OCI-LY7 (cell line): ENCODE measurements at places on chromosomes 1 and 21.

DNA sequence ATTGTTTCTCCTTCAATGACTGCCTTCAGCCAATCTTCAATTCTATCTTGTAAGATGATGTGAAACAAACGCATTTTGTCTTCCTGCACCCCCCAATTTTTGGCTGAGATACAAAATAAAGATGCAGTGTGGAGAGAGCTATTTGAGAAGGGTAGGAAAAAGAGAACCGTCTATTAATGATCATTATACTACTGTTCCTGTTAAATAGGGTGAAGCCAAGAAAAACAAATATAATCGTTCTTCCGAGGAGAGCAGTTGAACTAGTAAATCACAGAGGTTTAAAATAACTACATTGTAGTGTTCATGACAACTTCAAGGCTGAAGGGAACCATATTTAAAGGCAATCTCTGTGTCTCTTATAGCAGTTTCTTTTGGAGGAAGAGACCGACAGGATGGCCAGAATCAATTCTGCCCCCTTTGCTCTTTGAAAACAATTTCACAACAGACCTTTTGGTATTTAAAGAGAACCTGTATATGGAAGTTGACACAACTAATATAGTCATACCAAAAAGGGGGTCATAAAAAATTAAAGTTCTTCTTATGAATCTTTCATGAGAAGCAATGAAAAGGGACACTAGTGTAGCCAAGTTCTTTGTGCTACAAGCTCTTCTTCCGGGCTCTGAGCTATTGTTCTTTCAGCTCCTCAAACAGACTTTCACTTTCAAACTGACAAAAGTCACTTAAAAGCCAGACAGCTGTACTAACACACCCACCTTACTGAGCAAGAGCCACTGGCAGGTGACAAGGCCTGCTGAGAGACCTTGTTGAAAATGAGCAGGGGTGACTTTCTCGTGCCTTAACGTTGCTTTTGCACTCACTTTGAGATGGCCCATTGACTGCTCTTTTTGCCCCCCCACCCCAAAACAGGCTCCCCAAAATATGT is 30.9 kb downstream of the PROX1 start:
- DNase-seq: peak; percentile 1

- peak; percentile 51 for DNase-seq
These were observed 6.0 kb downstream of the CADM3 start for GRCh38 chr1:159177272-159177907.

DNA sequence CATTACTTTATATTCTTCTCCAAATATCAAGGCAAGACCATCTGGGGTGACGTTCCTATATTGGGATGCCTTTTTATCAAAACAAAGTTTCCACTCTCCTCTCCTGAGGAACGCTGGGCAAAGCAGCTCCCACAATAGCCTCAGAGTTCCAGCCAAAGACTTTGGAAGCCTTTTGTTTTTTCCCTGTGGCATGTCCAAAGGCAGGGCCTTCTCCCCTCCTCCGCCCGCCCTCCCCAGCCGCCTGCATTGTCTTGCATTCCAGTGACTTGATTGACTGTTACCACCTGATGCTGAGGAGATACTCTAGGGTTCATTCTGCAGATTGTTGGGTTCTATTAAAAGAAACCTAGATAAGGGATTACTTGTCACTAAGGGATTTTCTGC is 43.5 kb downstream of the PROX1 start:
- DNase-seq: no peak

DNA sequence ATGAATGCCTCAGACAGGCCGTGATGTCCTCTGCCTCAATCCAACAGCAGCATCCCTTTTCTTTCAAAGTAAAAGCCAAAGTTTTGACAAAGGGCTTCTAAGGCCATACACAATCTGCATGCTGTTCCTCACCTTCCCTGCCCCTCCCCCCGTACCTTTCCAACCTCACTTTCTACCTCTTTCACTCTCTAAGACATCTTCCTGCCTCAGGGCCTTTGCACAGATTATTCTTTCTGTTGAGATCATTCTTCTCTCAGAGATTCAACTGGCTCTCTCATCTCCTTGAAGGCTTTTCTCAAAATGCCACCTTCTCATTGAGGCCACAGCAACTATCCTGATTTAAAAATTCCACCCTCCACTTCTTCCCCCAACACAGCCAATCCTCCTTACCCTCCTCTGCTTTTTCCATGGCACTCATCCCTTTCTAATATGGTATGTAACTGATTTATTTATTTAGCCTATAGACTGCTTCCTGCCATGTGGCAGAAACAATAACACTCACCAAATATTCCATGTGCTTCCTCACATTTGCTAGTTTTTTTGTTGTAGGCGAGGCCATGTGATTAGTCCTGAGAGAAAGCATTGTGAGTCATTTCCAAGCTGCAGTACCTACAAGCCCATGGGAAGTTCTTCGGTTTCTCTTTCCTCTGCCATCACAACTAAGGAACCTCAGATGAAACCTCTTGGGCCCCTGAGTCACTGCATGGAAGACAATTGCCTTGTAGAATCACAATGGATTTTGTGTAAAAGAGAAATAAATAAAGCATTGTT is 58.7 kb upstream of the GADD45A start:
- DNase-seq: no peak

DNA sequence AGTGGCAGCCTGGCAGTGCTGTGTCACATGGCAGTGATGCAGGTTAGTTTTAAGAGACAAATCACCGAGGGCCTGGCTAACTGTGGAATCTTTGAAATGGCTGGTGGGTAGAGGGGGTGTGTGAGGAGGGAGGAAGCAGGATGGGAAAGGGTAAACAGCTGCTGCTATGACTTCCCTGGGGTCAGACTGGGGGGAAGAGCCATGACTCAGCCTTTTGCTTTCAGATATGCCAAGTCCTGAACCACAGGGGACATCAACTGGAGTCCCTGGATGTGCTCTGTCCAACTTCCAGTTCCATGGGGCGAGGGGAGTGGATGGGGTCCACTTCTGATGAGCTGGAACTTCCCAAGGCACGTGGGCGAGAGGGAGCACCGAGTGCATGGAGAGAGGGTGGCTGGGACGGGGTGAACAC is 121.1 kb upstream of the ADAR start:
- DNase-seq: no peak

- no peak for DNase-seq
These were observed 211.5 kb downstream of the TRABD2B start for GRCh38 chr1:47785561-47786271.

DNA sequence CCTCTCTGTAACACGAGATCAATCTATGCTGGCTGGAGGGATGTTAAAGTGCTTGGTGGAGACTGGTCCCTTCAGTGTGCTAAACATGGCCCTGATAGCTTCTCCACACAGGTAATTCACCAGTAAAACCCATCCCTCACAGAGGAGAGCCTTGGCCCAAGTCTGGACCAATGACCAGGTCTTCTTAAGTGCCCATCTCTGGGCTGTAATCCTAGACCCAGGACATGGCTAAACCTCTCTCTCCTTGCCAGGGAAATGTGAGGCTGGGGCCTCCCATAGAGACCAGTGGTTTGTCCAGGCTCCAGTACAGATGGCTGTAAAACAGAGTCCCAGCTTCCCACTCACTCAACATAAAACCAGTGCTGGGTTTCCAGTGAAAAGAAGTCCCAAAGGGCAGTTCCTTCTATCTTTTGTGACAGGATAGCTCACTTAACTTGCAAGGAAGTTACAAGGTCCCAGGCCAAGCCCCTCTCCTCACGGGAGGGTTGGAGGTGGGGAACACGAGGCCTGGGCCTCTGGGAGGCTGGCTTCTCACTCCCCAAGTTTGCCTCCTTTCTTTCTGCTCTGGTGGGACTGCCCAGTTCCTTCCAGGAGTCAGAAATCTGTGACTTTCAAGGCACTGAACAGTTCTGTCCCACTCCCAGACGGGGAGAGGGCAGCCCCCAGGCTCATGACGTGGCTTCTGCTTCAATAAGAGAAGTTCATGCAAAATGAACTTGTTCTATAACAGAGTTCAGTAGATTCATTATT is 2.2 kb upstream of the KIF17 start:
- no peak for DNase-seq

DNA sequence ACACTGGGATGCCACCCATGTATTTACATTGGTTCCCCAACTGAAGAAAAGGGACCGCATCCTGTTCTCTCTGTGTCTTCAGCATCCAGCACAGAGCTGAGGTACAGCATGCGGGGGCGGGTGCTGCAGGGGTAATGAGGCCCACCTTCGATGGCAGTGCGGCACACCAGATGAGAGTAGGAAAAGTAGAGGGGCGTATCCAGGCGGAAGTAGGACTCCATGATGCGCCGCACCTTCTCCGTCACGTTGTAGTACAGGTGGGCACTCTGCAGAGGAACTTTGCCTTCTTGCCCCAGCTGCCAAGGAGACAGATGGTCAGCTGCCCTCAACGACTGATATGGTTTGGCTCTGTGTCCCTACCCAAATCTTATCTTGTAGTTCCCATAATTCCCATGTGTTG is 10.0 kb upstream of the CLDN19 start:
- DNase-seq: no peak

DNA sequence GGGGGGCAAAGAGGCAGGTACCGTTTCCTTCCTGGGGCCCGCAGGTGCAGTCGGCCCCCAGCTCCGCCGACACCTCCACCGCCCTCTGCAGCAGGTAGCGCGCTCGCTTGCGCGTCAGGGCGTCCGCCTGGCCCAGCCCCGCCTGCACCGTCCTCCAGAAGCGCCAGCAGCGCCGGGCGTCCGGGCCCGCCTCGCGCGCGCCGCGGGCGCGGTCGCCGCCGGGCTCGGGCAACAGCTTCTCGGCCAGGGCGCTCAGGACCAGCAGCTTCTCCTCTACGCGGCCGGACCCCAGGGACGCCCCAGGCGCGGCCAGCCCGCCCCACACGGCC is 863 bp downstream of the TARBP1 start:
- peak; percentile 87 for DNase-seq

DNA sequence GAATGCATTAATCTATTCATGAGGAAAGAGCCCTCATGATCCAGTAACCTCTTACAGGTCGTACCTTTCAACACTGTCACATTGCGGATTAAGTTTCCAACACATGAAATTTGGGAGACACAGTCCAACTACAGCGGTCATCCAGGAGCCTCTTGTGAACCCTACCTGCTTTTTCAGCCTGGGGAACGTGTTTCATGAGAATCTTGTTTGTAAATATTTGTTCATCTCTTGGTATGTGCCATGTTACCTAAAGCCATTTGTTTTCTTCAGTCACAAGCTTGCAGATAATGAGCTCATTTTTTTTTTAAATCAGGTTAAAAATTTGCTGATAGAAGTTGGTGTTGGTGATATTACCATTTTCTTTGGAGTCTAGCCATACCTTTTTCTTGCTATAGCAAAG is 37.2 kb upstream of the PDC start:
- DNase-seq: no peak

- no peak for DNase-seq
These were observed 33.1 kb downstream of the TRIM67 start for GRCh38 chr1:231194843-231195516.

- DNase-seq: no peak
These were observed 118.3 kb downstream of the GALNT2 start for GRCh38 chr1:230185076-230186001.

- no peak for DNase-seq
These were observed 10.6 kb downstream of the PRDX1 start for GRCh38 chr1:45510972-45511527.

DNA sequence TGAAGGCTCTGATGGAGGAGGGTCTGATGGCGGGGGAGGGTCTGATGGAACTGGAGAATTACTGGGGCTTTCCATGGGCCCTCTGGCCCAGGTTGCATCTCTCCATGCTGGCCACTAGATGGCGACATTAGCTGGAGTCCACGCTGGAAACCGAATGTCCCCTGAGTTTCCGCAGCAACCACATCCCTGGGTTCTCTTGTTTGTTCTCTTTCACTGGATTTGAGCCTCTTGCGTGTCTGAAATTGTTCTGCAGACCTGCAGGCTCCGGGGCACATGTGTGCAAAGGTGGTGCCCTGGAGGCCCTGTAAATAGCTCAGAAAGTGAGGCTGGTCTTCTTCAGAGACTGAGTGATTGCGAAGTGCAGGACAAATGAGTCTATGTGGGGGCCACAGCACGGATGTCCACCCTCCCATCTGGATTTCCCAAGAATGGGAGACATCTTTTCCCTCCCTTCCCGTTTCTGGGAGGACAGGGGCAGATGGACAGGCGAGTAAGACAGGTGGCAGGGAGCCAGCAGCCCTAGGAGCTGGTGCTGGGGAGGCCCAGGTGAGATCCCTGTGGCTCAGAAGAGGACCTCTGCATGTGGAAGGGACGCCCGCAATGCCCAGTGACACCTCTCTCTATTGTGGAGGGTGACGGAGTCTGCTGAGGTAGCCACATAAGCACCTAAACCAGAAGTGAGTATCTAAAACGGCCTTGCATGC is 73.2 kb upstream of the ABCG1 start:
- peak; percentile 79 for DNase-seq

GRCh38 chr1:118575060-118575459 is 390.0 kb upstream of the SPAG17 start:
- no peak for DNase-seq

DNA sequence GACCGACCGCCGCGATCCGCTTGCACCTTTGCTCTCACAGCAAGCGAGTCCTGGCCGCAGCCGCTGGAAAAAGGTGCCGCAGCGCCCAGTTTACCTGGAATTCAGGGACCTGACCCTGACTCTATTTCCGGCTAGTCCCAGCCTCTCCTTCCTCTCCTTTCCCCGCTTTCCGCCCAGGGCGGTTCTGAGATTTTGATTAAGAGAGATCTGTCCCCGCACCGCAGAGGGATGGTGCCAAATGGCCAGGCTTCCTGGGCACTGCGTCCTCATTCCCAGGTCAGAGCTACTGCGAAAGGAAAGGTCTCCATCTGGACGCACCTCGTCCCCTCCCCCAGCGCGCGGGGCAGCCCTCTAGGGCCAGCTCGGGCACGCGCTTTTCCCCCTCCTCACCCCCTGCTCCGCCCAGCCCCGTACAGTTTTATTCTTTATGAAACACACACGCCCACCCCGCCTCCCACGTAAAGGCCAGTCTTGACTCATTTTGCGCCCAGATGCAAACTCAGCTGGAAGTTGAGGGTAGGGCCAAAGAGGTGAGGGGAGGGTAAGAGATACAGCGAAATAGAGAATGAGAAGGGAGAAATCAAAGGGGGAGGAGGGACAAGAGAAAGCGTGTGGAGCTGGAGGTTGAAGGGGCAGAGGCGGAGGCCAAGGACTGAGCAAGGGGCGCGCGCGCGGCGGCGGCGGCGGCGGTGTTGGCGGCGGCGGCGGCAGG is 411.8 kb upstream of the ESRRG start:
- DNase-seq: no peak

- no peak for DNase-seq
These were observed 15.5 kb downstream of the LYPLAL1 start for GRCh38 chr1:219189021-219189824.

DNA sequence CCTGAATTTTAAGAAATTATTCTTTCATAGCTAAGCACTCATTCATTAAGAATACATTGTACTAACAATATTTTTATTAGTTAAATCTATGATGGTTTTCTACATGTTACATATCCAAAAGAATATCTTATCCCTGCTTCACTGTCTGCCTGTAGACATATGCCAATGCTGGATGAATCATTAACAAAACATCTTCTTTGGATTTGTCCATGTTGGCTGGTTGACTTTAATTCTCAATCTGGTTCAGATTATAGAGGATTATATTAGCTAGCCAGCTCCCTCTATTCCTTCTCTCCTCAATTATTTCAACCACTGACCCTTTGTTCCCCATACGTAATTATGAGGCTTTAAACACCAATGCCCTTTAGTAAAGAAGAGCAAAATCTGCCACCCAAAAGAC is 138.9 kb upstream of the DMRTA2 start:
- DNase-seq: no peak

GRCh38 chr1:93995837-93996536 is 86.8 kb upstream of the GCLM start:
- DNase-seq: no peak

GRCh38 chr1:185420588-185421081 is 103.6 kb upstream of the IVNS1ABP start:
- DNase-seq: no peak
